NCI-H526 (cell line): ENCODE measurements at places on chromosomes 1 and 21.

DNA sequence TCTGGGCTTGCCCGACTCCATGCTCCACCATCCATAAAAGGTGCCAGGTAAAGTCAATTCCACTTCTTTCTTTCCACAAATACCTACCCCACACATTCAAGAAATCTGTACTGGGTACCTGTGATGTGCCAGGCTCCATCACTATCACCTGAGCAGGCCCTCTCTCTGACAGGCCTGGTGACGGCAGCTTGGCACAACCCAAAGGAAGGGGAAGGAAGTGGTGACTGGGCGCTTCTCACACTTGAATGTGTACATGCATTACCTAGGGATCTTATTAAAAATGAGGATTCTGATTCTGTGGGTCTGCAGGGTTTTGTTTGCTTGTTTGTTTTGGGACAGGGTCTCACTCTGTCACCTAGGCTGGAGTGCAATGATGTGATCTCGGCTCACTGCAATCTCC is 7.5 kb downstream of the HTR1D start:
- no peak for DNase-seq

GRCh38 chr1:173570370-173571007 is 32.4 kb downstream of the SLC9C2 start:
- DNase-seq, result no peak

- DNase-seq, result no peak
These were observed 1.2 kb downstream of the GPR52 start for GRCh38 chr1:174448974-174449373.

- no peak for DNase-seq
These were observed 49.1 kb upstream of the GNG12 start for GRCh38 chr1:67882196-67882958.
